ENCODE measurements at places on chromosomes 2 and 18.

- DNase-seq, result peak; percentile 47
Observed at GRCh38 chr18:76553715-76554546, 58.9 kb upstream of the ZNF516 start.

DNA sequence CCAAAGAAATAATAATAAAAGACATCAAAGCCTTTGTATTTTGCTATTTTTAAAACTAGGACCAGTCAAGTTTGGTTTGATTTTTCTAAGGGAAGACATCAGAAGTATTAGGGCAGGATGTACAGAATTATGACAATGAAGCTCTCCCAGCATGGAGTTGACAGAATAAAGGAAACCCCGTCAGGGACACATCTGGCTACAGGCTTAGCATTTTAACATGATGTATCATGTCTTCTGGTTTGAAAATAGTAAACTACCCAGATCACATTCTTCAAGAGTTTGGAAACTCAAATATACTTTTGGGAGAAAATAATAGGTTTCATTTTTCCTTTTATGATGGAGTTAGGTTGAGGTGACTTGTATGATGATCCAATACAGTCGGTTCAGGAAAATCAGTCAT, 552.0 kb upstream of the CDH2 start:
- DNase-seq, result peak; percentile 55

GRCh38 chr18:9285604-9286003, 49.0 kb upstream of the TWSG1 start:
- DNase-seq, result no peak

- no peak for DNase-seq
Observed at GRCh38 chr2:233531955-233532354, 34.6 kb downstream of the USP40 start.

DNA sequence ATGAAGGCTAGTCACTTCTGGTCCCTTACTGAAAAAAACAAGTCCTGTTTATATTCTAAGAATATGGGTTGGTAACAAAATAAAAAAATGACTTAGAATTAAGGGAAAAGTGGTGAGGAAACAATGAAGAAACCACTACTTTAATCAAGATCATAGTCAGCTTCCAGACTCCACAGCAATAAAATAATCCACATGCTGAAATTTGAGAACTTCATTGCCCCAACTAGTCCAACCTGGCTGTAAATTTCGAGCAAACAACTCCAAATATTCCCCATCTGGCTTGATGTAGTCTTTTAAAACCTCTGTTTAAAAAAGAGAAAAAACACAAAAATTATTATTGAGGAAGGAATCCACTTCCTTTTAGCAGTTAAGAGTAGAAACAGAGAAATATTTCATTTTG, 32.5 kb downstream of the METTL4 start:
- no peak for DNase-seq

GRCh38 chr18:8416212-8417019, 192.8 kb upstream of the RAB12 start:
- DNase-seq, result peak; percentile 13

DNA sequence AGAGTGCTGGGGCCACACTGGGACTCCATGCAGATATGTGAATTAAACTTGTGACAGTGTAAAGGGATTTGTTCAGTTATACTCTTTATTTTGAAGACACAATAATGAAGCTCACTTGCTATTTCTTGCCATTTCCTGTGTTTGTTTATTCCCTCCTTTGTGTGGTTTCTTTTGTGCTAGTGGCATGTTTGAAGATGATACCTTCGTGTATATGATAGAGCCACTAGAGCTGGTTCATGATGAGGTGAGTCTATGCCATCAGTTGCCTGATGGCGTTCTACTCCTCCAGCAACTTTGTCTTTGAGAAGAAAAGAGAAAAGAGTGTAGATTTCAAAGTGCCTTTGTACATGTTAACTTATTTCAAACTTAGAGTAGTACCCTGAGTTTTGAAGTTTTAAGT, 99.2 kb upstream of the FAM237A start:
- DNase-seq, result no peak

DNA sequence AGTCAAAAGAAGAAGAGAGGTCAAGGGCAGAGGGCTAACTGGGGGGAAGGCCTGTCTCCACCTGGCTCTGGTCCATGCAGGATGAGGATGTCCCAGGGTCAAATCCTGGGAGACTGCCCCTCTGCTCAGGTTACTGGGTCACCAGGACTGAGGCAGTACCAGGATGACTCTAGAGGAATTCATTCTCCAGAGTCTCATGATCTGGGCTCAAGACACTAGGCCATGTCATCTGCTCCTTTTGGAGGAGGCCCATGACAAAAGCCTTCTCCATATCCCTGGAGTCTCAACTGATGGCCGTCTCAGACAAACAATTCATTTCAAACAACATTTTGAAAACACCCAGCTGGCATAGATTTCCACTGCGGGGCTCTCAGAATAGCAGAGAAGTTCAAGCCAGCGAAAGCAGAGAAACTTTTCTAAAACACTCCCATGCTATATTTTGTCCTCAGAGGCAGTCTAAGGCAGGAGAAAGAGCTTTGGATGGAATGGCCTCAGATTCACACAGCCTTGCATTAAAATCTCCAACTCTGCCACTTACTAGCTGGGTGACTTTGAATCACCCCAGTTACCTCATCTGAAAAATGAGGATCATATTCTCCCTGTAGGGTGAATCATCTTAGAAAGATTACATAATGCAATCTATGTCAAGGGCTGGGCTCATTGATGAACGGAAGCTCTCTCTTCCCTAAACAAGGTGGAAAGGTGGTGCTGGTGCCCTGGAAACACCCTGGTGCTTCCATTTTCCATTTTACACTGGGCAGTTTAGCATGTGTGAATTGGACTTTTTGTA, 48.8 kb upstream of the LCLAT1 start:
- DNase-seq, result no peak
